ENCODE measurements at places on chromosomes 4 and X.

DNA sequence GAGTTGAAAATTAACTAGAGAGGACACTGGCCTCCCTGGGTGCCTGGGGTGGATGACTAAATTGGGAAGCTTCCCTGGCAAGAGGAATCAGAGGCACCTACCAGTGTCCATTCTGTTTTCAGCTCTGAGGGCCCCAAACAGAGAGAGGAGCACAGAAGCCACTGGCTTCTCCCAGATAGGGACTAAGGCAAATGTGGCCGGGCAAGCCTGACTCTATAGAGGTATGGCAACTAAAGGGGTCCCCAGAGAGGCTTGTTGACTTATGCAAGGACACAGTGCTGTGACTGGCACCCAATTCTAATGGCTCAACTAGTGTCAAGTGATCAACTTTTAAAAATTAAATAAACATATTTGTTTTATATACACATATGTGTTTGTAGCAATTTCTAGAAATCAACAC, 17.2 kb downstream of the TRPC3 start:
- ATAC-seq, result no peak

DNA sequence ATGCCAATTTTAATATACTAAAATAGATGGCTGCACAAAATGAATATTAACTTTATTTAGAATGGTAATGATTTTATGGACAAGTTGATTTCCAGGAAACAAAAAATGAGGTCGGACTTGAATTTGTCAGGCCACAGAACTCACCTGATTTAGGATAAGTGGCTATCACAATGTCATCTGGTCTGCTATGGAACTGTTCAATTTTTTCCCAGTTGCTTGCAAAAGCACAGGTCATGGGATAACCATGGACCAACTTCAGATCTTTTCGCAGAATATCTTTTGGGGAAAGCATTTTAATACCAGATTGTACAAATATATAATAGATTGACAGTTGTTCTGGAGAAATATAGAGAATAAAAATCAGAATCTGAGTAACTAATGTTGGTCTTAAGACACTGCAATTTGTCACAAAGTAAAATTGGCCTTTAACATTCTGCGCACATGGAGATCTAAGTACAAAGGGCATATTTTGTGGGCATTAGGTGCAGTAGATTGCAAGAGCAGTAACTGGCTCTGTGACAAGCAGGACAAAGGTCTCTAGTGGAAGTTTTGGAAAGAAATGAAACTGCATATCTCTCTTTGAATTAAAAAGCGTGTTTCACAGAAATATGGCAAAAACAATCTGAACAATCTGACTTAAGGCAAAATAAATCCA, 5.4 kb downstream of the SULT1B1 start:
- no peak for ATAC-seq

GRCh38 chr4:141885112-141885511, 248.7 kb downstream of the IL15 start:
- no peak for ATAC-seq

GRCh38 chr4:175346376-175346775, 428.2 kb downstream of the ADAM29 start:
- ATAC-seq, result no peak

- ATAC-seq, result no peak
These were observed 93.8 kb upstream of the HELT start for GRCh38 chr4:184924516-184924915.

DNA sequence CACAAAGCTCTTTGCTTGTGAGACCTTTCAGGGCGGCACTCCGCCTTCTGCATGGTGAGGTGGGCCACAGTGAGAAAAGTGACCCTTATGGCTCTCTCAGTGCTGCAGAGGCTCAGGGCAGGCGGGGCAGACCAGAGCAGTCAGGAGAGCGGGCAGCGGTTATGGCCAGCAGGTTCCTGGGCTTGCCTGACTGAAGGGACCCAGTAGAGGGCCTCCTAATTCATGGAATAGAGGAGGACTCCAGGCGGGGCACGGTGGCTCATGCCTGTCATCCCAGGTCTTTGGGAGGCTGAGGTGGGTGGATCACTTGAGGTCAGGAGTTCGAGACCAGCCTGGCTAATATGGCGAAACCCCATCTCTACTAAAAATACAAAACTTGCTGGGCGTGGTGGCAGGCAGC, 91.4 kb downstream of the CLNK start:
- no peak for ATAC-seq

DNA sequence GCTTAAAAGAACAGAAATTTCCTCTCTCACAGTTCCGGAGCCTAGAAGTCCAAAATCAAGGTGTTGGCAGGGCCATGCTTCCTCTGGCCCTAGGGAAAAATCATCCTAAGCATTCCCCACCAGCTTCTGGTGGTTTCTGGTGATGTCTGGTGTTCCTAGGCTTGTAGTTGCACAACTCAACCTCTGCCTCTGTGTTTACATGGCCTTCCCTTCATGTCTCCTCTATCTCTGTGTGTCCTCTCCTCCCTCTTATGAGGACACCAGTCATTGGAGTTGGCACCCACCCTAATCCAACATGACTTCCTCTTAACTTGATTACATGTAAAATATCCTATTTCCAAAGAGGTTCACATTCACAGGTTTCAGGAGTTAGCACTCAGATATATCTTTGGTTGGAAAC, 15.4 kb downstream of the LRP2BP start:
- no peak for ATAC-seq

DNA sequence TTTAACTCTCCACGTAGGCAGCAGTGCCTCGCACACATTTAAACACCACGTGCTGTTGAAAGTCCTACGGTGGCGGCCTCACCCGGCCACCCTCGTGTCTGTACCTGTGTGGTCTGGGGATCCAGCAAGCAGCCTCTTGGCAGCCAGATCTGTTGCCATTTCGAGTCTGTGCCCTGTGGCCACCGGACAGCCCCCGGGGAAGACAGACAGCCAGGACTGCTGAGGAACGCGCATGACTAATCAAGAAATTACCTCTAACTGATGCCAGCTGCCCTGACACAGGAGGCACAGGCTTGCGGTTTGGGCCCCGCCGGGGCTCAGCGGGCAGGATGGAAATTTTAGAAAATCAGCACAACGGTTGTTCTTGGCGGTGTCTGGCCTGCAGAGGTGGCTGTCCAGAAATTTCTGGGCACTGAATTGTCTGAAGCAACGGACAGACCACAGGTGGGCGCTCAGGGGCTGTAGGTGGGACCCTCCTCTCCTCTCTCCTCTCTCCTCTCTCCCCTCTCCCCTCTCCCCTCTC, 15.6 kb upstream of the ASMTL start:
- peak; percentile 91 for ATAC-seq

GRCh38 chrX:70139736-70140135, 6.5 kb downstream of the IGBP1 start:
- ATAC-seq, result no peak

DNA sequence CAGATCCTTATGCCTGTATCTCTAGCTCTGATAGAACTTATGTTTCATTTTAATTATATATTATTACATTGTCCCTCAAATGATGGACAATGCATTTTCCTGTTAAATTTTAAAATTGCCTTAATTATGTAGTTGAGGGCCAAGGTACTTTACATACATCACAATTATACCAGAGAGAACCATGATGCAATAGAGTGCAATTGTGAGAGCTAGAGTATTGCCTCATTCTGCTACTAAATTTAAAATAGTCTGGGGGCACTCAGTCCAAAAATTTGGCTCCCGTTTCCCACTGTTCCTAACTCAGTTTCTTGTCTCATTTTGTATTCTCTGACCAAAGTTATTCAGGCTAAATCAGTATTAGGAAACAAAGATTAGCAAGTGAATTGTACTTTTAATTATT, 378.5 kb upstream of the ZFP42 start:
- ATAC-seq, result no peak

- ATAC-seq, result no peak
These were observed 17.2 kb upstream of the ADGRL3 start for GRCh38 chr4:61182915-61183314.

- no peak for ATAC-seq
These were observed 45.8 kb upstream of the TMPRSS11B start for GRCh38 chr4:68291256-68291655.

Data from activated CD4-positive, CD25-positive, alpha-beta regulatory T cell treated with anti-CD3 and anti-CD28 coated beads, Interleukin-2, amount 50 U/mL, for 24 hours (primary cell).